Mesenchymal stem cell (in vitro differentiated cells and primary cell): ENCODE measurements at places on chromosomes 11 and 22.

DNA sequence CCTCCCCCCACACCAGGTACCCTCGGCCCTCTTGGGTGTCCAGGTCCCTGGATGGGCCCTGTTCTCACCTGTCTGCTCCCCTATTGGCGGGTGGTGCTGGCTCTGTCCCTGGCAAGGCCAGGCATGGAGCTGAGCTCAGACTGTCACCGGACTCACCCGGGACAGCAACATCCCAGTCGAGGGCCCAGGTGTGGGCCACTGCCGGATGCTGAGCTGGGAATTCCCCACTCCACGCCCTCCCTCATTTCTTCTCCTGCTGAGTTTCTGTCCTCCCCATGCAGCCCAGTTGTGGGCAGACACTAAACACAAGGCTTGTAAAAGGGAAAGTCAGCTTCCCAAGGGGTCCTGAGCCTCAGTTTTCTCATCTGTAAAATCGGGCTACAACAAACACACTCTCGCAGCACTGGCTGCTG, 2.0 kb upstream of the AP5B1 start:
- DNase-seq = no peak

DNA sequence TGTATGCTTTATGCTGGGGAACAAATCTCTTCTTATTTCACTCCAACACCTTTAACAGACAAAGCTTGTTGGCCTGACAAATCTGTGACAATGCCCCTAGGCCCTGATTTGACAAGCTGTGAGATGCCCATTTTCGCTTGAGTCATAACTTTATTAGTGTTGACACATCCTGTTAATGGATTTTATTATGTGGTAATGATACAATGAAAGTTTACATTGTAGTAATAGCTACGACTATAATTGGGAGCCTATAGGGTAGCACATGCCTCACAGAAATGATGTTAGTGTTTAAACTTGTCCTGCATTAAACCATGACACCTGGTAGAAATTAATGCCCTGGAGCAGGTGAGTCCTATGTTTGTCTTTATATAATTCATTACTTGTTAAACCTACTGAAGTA, 3.3 kb upstream of the MMP10 start:
- DNase-seq = no peak

DNA sequence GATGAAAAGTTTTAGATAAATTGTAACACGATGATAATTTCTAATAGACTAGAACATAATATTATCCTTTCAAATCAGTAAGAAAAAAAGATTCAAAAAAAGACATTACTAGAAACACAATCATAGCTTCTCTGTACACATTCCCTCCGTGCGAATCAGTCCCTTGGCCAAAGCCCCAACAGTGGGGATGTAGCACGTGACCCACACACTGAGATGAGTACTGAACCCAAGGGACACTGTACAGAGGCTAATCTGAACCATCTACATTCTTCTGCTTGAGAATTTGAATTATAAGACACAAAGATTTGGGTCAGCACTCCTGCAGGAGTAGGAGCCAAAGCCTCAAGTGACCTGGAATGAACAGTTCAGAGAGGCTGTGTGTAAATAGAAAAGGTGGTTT, 353.7 kb downstream of the INSC start:
- DNase-seq = peak; percentile 19

GRCh38 chr11:61491736-61492395, 16.7 kb upstream of the LRRC10B start:
- no peak for DNase-seq

DNA sequence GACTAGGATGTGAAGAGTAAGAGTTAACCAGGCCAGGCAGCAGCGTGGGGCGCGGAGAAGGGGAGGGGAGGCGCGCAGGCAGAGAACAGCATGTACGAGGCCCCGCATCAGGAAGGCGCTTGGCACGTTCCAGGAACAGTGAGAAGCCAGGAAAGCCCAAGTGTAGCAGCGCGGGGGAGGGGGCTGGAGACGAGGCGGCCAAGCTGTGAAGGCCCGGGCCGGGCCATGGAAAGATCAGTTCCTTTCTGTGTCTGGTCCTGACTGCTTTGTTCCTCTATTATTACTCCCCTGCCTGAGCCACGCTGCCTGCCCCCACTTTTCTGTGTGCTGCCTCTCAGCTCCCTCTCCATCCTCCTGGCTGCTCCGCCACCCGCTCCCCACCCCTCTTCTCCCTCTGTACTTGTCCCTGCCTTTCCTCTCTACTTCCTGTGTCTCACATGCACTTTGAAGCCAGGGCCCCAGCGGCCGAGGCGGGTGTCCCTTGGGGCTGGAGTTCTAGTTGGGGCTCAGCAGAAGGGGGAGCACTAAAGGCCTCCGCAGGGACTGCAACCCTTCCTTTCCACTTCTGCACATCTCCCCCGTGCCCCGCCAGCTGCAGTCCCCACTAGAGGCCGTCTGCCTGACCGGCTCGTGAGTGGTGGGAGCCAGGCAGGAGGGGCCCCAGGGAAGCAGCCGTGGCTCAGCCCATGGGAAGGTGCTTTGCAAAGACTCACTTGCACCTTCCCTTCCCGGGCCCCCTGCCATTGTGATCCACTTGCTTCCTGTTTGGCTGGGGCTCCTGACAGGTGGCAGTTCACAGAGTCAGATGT, 63.7 kb downstream of the PRDM11 start:
- peak; percentile 79 for DNase-seq

GRCh38 chr22:42357634-42358296, 74.4 kb downstream of the NFAM1 start:
- DNase-seq = no peak

DNA sequence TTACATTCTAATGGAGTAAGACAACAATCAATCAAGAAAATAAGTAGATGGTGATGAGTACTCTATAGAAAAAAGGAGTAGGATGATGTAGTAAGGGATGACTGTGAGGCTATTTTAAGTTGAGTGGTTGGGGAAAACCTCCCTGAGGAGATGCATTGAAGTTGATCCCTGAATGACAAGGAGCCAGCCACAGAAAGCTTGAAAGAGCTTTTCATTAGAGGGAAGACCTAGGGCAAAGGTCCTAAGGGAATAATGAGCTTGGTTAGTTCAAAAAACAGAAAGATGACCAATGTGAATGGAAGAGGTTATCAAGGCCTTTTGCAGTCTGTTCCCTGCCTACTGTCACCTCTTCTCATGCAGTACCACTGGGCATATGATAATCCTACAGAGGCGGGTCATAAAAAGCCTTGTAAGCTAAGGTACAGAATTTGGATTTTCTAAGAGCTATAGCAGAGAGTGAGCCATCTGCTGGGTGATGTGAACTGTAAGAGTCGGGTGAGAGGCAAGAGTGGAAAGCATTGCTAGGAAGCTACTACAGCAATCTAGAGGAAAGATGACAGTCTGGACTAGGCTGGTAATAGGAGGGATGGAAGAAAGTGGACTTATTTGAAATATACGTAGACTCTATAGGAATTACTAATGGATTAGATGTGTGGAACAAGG, 3.1 kb downstream of the PPP2R1B start:
- no peak for DNase-seq

DNA sequence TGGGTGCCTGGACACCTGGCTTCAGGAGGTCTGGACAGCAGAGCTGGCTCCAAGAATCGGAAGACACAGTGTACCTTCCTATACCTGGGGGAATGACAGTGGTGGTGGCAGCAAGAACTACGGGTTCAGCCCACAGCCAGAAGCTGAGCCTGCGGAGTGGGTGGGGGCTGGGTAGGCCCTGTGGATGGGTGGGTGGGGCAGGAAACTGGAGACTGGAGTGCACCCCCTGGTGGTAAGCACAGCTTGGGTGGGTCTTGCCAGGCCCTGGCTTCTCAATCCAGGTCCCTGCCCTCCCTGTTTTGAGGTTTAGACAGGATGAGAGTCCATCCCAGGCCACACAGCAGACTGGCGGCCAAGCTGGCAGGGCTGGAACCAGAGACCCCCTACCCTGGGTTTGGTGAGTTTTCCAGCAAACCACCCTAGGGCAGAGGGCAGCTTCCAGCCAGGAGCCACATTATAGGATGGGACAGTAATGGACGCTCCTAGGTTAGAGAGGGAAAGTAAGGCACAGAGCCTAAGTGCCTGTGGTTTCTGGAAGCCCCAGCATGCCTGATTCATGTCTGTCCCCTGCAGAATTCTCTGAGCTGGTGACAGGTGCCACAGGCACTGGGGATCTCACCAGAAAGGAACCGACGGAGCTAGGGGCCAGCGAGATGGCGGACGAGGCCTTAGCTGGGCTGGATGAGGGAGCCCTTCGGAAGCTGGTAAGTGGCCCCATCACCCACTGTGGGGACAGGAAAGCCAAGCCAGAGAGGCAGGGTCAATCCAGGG, 1.7 kb downstream of the SMTN start:
- DNase-seq = peak; percentile 73

GRCh38 chr11:995752-996420, 40.6 kb downstream of the MUC6 start:
- DNase-seq = peak; percentile 9

- no peak for DNase-seq
These were observed 6.5 kb upstream of the RBM14 start for GRCh38 chr11:66609721-66610617.

GRCh38 chr11:131204765-131205380, 165.5 kb upstream of the NTM start:
- DNase-seq = no peak

GRCh38 chr11:12441231-12441861, 64.0 kb downstream of the PARVA start:
- DNase-seq = peak; percentile 62

GRCh38 chr11:119483341-119483880, 60.4 kb upstream of the THY1 start:
- no peak for DNase-seq

DNA sequence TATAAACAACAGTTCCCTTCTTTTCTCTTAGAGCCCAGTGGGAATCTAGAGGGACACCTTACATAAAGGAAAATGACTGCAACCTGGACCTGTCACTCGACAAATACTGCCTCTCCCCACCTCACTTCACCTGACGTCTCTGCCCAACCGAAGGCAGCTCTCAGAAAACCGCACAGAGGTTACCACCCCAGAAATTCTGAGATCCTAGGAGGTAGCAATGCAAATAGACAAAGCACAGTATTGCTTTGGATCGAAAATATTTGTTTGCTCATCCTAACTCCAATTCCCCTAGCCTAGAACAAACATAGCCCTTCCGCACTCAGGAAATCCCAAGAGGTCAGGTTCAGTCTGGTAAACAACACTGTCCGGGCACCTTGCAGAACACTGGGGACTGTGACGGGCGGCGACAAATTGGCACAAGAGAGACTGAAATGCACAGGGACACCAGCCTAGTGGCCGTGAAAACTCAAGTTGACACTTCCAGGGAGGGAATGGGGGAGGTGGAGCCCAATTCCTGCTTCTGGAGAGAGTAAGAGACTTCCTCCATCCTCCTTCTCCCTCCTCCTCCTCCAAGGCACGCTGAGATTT, 420 bp upstream of the TRIM44 start:
- no peak for DNase-seq

DNA sequence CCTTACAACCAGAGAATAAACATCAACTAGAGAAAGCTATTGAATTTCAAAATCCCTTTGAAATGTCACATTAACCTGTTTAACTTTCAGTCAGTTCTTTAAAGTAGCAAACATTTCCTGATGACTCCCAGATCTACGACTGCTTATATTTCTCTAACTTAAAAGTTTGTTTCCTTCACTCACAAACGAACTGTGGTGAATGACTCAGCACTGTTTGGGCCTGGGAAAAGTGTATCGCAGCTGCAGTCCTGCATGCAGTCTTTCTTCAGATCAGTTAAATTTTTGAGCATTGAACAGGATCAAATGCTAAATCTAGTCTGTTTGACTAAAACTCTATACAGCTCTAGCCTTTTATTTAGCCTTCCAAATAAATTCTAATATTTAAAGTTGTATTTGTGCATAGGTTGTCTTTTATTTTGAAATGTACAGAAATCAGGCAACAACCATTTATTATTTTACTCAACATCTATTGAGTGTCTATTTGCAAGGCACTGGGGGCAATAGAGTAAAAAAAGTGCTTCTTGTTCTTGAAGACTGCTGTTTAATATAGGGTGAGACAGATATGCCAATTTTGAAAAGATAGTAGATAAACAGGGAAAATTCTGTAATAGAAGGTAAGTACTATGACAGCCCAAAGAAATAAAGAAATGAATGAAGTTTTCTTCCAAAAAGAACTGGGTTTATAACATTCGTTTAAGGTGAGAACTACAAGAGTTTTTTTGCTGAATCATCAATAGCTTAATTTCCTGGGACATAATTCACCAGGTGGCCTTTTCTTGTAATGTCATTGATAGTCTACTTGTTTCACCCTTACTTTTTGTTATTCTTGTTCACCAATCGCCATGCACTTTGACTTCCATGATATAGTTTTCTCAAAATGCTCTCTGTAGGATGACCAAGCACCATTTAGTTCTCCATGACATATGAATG, 235.4 kb downstream of the METTL15 start:
- peak; percentile 89 for DNase-seq

DNA sequence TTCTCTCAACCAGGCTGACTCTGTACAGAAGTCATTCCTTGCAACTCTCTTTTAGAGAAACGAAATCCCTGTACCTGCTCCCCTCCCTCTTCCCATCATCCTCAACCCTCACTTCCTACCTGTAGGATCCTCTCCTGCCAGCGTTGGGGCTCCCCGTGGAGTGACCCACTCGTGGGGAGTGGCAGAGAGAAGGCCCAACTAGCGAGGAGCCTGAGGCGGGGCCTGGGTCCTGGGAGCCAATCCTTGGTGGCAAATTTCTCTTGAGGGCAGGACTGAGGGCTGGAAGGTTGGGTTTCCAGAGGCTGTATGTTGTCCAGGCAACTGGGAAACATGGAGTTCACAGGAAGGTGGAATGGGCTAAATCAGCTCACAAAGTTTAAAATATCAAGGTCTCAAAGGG, 10.4 kb downstream of the NHERF4 start:
- DNase-seq = peak; percentile 72
